ENCODE measurements at places on chromosomes 13 and 19.

- no peak for DNase-seq
Measured at GRCh38 chr19:38434549-38435051, 1.1 kb downstream of the RYR1 start.

- DNase-seq = no peak
Measured at GRCh38 chr19:41912899-41913537, 15.2 kb downstream of the ERFL start.

DNA sequence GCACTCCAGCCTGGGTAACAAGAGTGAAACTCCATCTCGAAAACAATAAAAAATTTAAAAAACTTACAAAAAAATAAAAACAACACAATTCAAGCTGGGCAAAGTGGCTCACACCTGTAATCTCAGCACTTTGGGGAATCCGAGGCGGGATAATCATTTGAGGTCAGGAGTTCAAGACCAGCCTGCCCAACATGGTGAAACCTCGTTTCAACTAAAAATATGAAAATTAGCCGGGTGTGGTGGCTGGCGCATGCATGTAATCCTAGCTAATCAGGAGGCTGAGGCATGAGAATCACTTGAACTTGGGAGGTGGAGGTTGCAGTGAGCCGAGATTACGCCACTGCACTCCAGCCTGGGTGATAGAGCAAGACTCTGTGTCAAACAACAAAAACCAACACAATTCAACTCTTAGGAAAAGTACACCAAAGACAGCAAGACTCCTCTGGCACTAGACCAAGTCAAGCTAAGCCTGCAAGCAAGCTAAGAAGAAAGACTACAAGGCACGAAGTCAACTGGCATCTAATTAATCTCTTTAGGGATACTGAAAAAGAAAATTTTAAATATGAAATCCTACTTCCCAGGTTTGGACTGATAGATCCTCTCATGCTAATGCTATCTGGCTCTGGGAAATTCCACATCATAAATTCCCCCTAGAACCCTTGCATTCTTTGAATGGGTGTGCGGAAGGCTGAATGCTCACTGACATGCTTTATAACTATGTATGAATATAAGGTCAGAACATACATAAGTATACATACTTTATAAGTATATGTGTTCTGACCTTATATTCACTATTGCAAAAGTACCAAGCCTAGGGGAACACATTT is 7.9 kb downstream of the PBX4 start:
- no peak for DNase-seq

GRCh38 chr13:22263185-22263584 is 592.3 kb downstream of the FGF9 start:
- no peak for DNase-seq

- no peak for DNase-seq
Measured at GRCh38 chr19:42278452-42279154, 9.6 kb downstream of the CIC start.

- DNase-seq = no peak
Measured at GRCh38 chr13:53460796-53461195, 432.2 kb downstream of the OLFM4 start.

DNA sequence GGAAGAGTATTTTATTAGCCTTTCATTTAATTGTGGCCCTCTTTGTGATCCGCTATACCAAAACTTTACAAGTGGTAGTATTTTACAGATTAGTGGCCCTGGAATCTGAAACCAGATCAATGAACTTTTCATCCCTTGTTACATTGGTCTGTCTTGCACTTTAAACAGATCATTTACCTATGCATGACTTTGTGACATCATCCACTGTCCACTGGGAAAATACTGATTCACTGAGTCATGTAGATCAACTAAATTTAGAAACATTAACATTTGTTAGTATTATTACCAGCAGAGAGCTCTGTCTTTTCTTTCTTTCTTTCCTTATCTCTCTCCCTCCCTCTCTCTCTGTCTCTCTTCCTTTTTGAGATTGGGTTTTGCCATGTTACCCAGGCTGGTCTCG is 17.5 kb downstream of the PCDH8 start:
- no peak for DNase-seq

GRCh38 chr13:39364947-39365468 is 238.0 kb downstream of the LHFPL6 start:
- no peak for DNase-seq

DNA sequence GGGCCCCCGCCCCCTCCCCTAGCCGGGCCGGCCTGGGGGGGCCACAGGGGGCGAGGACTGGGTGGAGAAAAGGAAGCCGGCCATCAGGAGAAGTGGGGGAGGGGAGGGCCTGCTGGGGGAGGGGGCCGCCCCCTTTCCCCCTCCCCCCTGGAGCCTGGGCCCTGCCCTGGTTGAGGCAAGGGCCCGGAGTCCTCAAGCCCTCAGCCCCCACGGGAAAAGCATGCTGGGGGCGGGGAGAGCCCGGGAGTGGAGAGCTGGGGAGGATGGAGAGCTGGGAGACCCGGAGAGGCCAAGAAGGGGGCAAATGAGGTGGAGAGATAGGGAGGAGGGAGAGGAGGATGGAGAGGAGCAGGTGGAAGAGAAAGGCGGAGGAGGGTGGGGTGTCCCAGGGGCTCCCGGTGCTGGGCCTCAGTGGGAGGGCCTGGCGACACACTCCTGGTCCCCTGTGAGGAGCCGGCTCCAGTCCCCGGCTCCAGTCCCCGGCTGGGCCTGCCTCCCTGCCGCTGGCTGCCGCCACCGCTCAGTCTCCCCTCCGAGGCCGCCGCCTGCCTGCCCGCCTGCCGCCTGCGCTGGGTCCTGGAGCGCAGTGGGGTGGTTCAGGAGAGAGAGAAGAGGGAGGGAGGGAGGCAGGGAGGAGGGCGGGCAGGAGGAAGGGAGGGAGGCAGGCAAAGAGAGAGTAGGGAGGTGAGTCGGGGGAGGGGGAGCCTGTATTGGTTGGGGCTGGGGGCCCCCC is at the start of gene GRIK5:
Gene GRIK5, minus strand, starts transcription at position 588 of the 733 bp plus-strand sequence. CDS start 4,436 bp downstream, outside the sequence.
- no peak for DNase-seq

GRCh38 chr19:19121371-19121770 is 16.9 kb downstream of the TMEM161A start:
- no peak for DNase-seq

DNA sequence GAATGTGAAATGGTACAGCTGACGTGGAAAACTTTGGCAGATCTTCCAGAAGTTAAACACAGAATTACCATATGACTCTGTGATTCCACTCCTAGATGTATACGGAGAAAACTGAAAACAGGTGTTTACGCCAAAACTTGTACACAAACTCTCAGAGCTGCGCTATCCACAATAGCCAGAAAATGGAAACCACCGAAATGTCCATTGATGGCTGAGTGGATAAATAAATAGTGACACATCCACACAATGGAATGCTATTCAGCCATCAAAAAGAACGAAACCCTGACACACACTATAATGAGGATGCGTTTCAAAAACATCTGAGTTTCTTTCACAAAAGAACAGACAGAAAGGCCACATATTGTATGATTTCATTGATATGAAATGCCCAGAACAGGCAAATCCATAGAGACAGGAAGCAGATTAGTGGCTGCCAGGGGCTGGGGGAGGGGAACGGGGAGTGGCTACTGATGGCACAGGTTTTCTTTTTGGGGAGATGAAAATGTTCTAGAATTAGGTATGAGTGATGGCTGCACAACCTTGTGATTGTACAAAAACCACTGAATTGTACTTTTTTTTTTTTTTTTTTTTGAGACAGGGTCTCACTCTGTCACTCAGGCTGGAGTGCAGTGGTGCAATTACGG is 33.0 kb downstream of the IL12RB1 start:
- DNase-seq = no peak

DNA sequence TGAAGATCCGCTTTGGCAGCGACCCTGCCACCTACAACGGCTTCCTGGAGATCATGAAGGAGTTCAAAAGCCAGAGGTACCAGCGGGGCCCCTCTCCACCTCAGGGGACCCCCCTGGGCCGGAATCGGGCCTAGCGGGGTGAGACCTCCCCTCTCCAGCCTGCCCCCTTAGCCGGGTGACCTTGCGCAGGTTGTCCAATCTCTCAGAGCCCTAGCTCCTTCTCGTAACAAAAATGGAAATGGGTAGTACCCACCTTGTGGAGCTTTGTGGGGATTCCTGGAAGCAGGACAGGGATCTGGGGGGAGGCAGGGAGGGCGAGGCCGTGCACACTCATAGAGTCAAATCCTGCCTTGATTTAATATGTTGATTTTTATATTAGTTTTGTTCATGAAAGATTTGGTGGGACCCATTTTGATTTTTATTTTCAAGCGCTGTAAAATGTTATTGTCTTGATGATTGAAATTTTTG is 658 bp downstream of the SIN3B start:
- no peak for DNase-seq

GRCh38 chr13:95937714-95938320 is 115.4 kb downstream of the UGGT2 start:
- no peak for DNase-seq

DNA sequence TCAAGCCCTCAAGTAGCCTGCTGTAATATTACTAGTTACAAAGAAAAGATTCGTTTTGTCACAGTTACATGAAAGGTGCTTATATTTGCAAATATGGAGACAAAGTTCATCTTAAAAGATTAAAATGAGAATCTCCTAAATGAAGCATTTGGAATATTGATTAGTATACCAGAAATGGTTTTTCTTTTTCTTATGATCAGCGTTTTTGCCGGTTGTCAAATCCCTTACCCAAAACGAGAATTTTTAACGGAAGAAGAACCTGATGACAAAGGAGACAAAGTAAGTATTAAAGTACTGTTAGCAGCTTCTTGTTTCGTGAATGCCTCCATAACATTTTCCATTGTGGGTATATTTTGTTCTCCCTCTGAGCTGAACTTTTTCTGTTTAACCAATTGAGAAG is 147.1 kb downstream of the CDK8 start:
- no peak for DNase-seq

DNA sequence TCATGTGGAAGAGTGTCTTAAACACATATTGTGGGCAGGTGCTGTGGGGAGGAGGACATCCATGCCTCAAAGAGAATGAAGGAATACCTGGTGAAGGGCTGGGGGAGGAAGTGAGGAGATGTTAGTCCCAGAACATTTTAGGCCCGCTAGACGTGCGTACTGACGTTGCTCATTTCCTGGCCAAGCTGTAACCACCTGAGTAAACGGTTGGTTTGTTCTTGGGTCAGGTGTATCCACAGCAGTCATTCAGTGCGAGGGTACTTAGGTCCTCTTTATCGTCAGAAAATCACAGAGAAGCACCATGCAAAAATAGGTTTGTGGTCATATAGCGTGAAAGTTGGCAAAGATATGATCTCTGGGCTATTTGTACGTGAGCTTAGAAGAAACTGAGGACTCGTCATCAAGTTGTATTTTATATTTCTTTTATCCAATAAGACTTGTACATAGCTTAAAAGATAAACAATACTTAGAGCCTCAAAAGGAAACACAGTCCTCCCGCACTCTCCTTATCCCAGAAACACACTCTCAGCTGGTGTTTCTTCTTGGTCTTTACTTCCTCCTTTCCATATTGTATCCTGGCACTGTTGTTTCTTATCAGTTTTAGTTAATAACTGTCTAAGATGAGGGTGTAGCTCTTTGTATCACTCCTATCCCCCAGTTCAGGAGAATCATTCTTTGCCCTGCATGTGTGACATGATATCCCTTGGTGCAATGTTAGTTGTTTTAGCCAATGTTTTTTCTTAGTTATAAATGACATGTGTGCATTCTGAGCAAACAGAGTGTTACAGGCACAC is 52.0 kb downstream of the ARHGEF7 start:
- no peak for DNase-seq

- DNase-seq = no peak
Measured at GRCh38 chr13:50629497-50629896, 214.0 kb downstream of the DLEU7 start.

GRCh38 chr13:21528616-21529015 is 69.5 kb upstream of the ZDHHC20 start:
- no peak for DNase-seq

DNA sequence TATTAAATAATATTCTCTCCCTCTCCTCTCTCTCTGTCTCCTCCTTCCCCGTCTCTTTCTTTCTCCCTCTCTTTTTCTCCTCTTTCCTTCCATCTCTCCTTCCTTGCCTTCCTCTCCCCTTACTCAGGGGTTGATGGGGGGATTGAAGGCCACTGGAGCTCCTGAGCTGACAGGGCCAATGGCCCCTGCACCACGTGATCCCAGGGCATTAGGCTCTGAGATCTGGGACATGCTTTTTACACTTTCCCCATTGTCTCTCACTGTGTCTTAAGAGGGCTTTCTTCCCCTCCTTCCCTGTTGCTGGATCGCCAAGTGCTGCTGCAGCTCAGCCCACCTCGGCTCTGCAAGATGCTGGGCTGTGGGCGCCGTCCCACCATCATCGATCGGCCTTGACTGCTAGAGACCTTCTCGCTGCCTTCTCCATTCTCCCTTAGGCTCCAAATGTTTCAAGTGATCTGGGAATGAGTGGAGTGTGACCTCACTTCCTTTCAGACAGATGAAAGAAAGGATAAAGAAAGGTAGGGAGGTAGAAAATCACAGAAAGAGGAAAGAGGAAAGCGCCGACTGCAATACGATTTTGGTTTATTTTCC is 42.2 kb downstream of the COL4A1 start:
- DNase-seq = no peak

GRCh38 chr19:32875428-32875827 is 5.9 kb upstream of the SLC7A9 start:
- no peak for DNase-seq

DNA sequence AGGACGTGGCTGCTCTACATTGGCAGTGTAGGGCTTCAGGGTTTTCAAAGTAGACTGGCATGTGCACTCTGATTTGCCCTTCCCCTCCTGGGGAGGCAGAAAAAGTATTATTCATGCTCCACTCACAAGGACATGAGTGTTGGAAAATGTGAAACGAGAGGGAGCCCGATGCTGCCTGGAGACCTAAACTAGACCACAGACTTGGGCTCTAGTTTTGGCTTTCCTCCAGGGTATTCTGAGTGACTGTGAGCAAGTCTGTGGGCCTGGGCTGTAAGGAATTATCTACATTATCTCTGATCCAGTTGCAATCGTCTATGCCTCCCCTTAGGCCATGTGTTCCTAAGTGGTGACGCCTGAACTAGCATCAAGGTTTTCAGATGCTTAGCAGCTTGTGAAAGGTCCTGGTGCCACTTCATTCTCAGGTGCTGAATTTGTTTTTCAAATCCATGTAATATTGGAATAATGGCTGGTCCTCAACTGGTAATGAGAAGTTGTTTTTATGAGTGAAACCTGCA is 55.0 kb downstream of the MRPL57 start:
- DNase-seq = no peak

DNA sequence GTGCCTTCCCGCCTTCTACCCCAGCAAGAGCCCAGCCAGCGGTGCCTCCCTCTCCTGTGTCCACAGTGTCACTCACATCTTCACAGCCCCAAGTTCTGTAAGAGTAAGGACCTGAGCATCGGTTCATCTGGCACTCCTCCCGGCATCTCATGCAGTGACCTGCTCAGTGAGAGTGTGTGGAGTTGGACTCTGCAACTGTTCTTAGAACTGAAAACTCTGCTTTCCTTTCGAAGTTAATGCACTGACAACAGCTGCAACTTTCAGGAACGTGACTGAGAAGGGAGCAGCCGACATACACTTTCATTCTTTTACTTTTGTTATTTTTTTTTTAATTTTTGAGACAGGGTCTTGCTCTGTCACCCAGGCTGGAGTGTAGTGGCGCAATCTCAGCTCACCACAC is 41.2 kb downstream of the CEP89 start:
- DNase-seq = no peak

GRCh38 chr19:38915329-38916321 is 3.6 kb upstream of the CCER2 start:
- no peak for DNase-seq

GRCh38 chr13:72693832-72694231 is 33.6 kb downstream of the MZT1 start:
- no peak for DNase-seq
